WTC11 (cell line): ENCODE measurements at places on chromosomes 13 and 19.

- DNase-seq: no peak
Observed at GRCh38 chr13:27665333-27665732, 43.6 kb downstream of the POLR1D start.

DNA sequence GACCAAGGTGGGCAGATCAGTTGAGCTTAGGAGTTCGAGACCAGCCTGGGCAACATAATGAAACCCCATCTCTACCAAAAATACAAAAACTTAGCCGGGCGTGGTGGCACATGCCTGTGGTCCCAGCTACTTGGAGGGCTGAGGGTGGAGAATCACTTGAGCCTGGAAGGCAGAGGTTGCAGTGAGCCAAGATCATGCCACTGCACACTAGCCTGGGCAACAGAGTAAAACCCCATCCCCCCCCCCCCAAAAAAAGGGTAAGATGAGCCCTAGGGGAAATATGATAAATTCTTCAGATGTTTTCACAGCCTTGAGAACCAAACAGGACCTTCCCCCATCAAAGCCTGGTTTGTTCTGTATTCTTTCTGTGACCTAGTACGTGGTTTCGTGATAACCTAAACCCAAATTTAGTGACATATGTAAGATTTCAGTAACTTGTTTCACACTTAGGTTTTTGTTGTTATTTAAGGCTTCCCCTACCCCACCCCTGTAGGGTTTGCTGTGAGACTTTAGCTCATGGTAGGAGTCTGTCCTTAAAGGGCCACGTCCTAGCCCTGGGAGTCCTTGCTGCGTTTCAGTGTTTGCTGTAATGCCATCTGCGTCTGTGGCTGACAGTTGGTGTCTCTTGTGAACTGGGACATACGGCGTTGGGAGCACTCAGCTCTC, 49.6 kb downstream of the MYO9B start:
- no peak for DNase-seq

- no peak for DNase-seq
Observed at GRCh38 chr13:40506592-40507446, 159.6 kb downstream of the FOXO1 start.

DNA sequence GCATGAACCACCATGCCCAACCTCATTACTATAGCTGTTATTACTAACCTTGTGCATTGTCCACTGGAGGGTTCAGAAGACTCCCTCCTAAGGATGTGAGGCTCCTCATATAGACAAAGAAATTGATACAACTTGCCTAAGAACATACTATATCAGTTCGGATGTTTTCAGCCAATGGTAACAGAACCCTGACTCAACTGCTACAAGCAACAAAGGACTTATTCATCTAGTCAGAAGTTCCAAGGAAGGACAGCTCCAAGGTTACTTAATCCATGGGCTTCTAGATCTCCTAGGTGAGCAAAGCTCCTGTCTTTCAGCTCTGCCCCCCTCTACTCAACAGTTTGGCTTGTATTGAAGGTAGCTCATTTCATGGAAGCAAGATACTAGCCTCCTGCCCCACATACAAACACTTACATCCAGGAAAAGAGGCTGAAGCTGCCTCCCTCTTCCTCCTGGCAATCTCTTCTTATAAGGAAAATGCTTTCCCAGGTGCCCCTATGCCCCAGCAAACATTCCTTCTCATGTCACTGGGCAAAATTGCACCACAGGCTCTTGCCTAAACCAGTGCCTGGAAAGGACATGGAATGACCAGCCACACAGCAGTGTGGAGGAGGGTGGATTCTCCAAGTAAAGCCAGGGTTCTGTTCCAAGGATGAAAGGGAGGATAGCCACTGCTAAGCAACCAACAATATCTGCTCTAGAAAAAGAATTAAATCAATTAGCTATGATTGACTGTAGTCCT, 497.8 kb downstream of the FOXO1 start:
- DNase-seq: no peak

GRCh38 chr13:25196971-25197370, 24.9 kb upstream of the AMER2 start:
- DNase-seq: no peak

GRCh38 chr13:92938486-92939020, 288.1 kb upstream of the GPC6 start:
- DNase-seq: no peak

GRCh38 chr19:10085641-10086590, at the start of gene SHFL:
TSS of gene SHFL (plus strand) at chr19:10086317. CDS start at chr19:10086428, 111 bp downstream.
- DNase-seq: peak; percentile 79

- DNase-seq: no peak
Observed at GRCh38 chr19:2053601-2054389, 2.8 kb upstream of the MKNK2 start.

DNA sequence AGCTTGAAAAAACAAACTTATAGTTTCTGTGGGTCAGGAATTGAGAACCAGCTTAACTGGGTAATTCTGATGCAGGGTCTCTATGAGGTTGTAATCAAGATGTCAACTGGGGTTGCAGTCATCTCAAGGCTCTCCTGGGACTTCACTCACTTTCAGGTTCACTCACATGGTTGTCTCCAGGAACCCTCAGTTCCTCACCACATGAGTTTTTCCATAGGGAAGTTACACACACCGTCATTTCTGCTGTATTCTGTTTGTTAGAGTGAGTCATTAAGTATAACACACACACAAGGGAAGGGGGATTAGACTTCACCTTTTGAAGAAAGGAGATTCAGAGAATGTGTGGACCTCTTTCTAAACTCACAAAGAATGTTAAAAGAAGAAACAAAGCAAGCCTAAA, 34.9 kb upstream of the MLNR start:
- no peak for DNase-seq

GRCh38 chr19:29567366-29567915, 38.6 kb upstream of the POP4 start:
- no peak for DNase-seq

GRCh38 chr13:72462726-72463125, 264.7 kb downstream of the MZT1 start:
- DNase-seq: no peak

DNA sequence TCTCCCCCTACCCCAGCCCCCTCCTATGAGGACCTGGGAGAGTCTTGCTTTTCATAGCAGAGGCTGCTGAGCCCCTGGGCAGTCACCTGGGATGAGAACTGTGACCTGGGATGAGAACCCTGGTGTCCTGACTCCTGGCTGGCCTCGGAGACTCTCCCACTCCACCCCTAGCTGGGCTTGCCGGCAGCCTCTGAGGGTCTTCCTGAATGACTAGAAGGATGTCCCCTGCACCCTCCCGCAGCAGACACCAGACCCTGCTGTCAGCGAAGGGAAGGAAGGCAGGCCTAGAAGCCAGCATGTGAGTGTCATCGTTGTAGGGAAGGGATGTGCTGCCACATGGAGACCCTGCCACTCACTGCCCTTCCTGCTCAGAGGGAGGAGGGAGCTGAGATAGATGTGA, 203.4 kb upstream of the ZNF536 start:
- no peak for DNase-seq

DNA sequence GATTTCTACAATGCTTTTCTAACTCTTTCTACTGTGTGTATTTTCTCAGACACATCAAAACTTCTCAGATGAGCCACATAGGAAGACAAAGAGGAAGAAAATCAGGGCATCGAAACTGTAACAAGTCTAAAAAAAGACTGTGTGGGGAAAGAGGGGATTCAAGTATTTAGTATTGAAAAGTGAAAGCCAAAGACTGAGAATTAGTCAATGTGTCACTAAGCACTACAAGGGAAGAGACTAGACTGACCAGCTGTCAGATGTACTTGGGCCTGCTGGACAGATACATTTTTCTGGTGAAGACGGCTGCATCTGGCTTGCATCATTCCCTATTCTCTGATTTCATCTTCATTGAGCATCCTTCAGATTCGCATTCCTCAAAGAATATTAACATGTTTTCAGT, 25.4 kb downstream of the COMMD6 start:
- no peak for DNase-seq

DNA sequence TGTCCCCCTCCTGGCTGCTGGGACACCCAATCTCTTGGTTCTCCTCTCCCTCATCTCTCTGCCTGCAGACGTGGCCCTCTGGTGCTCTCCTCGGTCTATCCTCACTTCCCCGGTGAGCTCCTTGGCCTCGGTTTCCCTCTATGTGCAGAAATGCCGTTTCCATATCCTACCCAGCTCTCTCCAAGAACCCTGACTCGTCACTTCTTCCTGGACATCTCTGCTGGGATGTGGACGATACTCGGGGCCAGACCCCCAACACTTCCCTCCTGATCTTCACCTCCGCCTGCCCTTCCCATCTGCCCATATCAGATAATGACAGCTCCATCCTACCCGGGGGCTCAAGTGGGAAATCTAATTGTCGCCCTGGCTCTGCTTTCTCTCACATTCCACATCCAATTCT, 7.9 kb downstream of the AP2S1 start:
- DNase-seq: no peak

GRCh38 chr19:49585023-49585422, 3.9 kb downstream of the PRRG2 start:
- DNase-seq: peak; percentile 82

DNA sequence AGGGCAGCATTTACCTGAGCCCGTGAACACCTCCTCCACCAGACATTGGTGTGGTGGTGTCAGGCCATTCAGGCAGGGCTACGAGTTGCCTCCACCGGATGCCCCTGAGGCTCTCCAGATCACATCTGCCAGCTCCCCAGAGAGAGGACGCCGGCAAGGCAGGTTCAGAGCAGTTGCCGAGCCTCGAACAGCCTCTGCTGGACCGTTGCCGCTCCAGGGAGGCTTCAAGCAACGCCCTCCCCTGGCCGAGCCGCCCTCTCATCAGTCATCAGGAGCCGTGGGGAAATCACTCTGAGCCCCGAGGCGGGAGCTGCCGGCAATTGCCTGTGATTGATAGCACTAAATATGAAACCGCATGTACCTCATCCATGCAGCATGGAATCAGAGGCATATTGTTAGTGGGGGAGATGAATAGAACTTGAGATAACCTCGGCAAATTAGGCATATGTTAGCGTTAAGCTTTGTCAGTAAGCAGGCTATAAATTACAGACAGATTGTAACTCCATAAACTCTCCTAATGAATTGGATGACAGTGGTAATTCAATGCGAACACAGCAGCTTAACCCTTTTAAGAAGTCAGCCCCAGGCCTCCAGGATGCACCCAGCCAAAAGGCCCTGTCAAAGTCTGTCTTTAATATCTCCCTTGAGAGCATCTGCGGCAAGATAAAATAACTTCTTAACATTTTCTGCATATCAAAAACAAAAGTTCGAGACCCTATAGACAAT, 29.8 kb upstream of the SPACA7 start:
- peak; percentile 58 for DNase-seq

DNA sequence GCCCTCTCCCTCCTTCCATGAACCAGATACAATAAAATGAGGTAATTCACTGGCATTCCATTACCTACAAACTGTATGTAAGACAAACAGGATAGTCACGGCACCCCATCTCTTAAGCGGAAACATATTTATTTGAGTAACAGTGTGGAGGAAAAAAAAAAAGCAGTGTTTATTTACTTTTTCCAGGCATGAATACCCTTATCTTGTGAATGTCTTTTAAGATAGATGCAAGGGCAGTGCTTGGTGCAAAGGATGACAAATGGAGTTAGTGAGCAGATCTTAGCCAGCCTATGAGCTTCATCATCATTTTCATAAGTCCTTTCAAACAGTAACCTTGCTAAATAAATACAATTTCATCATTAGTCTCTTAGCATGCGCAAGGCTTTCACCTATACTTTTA, 1661.8 kb upstream of the SPRY2 start:
- no peak for DNase-seq

GRCh38 chr19:522726-523125, 8.8 kb upstream of the CDC34 start:
- no peak for DNase-seq

DNA sequence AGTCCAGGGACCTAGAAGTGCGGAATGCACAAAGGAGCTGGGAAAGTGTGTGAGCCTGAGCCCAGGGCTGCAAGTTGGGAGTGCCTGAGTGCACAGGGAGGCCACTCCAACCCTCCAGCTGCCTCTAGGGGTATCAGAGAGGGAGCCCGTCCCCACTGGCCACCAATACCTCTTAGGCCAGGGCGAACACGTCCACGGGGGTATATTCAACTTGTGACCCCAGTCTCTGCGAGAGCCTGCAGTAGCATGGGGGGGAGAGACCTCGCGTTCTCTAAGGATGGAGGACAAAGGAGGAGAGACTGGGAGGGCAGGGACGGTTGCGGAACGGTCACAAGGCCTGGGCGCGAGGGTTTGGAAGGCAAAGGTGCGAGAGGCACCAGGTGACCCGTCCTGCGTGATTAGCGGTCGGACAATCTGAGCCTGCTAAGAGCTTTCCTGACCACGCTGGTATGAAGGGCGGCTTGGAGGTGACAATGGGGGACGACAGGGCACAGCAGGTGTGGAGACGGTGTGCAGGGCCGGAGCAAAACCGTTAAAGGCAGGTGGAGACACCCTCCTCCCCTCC, 676 bp downstream of the CD320 start:
- peak; percentile 21 for DNase-seq

DNA sequence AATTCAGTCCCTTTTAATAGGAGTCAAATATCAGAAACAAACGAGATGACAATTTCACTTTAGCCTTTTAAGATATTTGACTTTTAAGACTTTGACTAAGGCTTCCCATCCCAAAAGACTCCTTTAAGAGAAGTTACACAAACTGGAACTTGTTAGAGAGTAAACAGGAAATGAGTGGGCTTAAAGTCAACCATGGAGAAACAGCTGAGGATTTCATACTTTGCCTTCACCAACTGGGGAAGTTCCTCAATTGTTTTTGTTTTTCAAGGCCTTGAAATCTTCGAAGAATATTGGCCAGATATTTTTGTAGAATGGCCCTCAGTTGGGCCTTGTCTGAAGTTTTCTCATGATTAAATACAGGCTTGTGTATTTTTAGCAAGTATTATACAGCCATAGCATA, 227.3 kb downstream of the POU4F1 start:
- no peak for DNase-seq

DNA sequence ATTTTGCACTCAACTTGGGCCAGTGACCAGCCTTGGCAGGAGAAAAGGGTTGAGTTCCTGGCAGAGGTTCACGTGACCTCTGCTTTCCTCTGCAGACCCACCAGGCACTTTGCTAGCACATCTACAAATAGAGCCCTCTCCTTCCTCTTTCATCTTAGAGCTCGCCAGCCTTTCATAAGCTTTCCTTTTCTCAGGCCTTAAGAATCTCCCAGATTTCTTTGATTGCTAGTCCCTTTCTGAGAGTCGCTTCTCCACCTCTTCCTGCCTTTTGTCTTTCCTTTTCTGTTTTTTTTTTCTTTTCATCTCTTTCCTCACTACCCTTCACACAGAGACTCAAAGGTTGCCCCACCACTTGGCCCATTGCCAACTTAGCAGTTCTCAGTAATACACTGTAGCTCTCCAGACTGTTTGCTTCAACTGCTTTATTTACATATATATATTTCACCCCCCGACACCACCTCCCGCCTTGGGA, 375.7 kb upstream of the SPRY2 start:
- DNase-seq: no peak

- no peak for DNase-seq
Observed at GRCh38 chr19:33703821-33704220, 82.1 kb downstream of the CHST8 start.

- DNase-seq: no peak
Observed at GRCh38 chr19:33473653-33474305, 47.8 kb downstream of the PEPD start.
